ENCODE measurements at places on chromosomes 16 and 17.

- no peak for DNase-seq
These were observed 16.8 kb downstream of the IL4R start for GRCh38 chr16:27330542-27330941.

GRCh38 chr16:65278874-65279273, 157.0 kb upstream of the CDH11 start:
- DNase-seq: no peak

DNA sequence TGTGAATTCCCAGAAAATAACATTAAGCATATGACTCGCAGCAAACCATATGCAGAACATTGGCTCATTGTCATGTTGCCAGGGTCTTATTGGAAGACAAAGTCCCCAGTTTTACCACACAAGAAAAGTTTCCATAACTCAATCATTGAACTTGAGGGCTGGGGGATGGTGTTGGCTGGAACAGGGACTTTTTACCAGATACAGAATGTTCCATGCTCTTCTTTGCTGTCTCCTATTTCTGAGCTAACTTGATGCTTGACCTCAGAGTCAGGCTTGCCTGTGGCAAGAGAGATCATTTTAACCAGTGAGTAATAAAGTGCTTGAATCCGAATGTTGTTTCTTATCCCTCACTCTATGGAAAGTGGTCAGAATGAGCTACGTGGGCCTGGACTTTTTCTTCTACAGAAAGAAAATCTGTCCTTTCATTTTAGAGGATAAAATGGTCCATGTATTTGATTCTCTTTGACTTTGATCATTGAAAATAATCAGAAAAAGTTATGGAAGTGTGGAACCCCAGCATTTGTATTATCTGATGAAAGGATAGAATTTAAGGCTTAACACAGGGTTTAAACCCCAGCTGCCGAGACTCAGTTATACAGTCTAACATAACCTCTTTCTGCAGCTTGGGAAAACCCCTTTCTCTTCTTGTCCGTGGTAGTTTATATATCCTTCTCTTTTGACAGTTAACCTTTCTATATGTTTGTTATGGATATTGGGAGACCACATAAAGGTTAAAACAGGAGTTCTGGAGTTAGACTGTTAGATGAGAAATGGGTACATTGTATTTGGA, 67.0 kb downstream of the TUBD1 start:
- no peak for DNase-seq

GRCh38 chr16:89094252-89094879, 714 bp downstream of the ACSF3 start:
- no peak for DNase-seq

DNA sequence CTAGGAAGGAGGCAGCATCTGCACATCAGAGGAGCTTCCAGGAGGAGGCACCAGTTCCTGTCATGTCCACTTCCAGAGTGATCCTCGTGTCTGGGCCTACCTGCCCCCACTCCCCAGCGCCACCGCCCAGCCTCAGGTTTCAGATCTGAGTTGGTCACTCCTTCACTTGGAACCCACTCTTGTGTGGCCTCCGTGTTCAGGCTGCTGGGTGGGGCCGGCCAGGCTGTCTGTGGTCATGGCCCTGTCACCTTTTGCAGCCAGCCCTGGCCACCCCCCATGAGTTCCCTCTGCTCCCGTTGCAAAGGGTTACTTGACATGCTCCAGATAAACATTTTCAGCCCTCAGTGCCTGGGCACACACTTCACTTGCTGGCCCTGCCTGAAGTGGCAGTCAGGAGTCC, 26.6 kb upstream of the SPPL2C start:
- DNase-seq: no peak

- no peak for DNase-seq
These were observed 1.8 kb upstream of the QPRT start for GRCh38 chr16:29676989-29677785.

DNA sequence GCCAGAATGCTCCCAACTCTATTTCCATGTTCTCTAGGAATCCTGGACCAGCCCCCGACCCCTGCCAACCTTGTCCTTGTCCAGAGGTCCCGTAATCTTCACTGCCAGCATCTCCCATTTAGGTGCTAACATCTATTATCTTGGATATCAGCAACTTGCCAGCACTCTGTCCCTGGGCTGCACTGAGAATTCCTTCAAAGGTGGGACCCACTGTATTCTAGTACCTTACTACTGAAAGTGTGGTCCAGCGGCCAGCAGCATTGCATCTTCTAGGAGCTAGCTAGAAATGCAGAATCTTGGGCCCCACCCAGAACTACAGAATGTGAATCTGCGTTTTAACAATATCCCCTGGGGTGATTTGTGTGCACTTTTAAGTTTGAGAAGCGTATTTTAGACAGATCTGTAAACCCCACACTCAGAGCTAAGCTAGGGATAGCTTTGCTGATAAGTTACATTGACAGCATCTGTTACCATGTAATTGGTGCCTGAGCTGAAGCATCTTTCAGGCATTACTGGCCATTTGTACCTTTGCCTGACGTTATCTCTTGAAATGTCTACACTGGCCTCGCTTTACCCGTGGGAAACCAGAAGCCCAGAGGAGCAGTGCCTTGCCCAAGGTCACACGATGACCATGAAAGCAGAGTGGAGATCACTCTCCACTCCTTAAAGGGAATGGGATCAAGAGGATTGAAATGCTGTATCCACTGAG, 8.3 kb downstream of the ABAT start:
- no peak for DNase-seq

DNA sequence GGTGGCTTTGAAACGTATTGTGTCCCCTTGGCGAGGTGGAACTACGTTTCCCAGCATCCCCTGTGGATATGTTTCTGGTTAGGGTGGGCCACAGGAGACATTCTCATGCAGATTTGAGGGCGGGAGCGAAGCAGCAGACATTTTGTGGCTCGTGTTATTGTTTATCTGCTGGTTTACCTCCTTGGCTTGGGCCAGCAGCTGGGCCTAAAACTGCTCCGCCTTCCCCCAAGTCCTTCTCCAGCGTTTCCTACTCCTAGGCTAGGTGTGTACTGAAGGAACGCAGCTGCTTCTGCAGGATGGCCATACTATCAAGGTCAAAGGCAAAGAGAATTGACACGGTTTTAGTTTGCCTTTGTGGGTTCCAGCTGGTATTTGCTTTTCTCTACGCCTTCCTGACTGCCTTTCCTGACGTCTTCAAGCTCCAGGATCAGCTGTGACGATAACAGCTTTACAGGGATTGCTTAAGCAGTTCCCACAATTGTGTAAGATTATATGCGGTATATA, 17.2 kb upstream of the WSB1 start:
- no peak for DNase-seq

DNA sequence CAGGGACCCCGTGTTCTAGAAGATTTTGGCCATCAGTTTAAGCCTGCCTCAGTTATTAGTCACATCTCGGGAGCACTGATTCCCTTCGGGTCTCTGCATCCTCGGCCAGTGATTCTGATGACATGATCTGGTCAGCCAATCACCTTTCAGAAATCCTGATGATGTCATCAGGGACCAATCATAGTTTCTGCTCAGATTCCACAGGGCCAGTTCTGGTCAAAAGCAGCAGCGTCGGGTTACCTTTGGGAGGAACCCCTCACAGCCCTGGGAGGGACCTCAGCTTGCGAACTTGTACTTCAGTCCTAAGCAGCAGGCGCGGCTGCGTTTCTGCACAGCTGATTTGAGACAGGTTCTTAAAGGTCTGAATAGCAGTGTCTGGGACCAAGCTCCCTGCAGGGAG, 13.9 kb downstream of the KDM8 start:
- DNase-seq: no peak

DNA sequence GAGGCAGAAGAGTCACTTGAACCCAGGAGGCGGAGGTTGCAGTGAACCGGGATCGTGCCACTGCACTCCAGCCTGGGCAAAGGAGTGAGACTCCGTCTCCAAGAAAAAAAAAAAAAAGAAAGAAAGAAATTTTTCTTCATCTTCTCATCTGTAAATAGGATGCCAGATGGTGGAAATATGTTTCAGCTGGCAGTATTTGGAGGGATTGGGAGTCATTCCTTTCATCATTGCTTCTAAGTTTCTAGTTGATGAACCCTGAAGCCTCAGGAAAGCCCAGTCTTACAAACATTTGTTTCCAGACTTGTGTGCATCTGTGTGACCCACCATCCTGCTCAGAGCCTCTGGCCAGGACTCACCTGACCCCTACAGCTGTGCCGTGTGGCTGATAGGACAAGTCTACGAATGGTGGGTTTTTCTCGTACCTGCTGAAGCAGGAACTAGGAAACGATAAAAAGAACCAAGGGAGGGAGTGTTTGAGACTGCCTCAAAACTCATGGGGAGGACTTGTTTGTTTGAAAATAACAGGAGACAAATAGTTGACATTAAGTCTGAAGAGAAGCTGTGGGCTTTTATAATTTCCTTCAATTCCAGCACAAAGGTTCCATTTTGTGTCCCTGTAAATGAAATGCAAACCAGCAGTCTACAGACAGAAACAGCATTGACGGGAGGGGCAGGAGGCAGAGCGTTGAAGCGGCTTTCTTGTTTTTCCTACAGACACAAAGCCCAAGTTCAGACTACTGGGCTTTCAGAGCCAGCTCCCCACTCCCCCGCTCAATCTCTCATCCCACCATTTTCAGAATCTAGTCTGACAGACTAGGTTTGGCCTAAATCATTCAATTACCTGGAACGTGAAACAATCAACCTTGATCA, 24.9 kb downstream of the CDRT4 start:
- DNase-seq: no peak

DNA sequence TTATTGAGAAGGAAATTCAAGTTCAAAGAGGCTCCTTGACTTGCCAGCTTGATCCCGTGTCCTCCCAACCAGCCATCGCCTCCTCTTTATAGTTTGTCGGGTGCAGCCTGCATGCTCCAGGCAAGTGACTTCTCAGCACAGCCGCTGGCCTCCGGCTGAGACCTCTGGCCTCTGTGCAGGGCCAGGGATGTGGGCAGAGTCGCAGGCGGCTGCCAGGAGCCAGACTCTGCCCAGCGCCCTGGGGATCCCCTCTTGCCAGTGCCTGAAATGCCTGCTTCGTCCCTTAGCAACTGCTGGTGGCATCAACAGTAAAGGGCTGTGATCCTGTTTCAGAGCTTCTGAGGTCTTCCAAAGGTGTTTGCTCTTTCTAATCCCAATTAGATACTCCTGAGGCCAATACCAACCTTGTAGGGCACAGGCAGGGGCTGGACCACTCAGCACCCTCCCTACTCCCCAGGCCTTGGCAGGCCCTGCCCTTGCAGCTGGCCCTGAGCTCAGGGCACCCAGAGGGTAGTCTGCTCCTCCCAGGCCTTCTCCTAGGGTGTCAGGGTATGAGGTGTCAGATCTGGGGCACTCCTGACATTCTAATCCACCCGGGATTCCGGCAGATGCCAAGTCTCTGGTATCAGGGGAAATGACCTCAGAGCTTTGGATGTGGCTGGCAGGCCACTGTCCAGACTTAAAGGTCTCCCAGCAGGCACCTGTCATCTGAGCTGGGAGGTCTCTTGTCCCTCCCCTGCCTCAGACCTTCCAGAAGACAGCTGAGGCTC, 68.0 kb upstream of the SIAH1 start:
- DNase-seq: no peak

GRCh38 chr16:84957792-84958191, 53.5 kb downstream of the ZDHHC7 start:
- no peak for DNase-seq

DNA sequence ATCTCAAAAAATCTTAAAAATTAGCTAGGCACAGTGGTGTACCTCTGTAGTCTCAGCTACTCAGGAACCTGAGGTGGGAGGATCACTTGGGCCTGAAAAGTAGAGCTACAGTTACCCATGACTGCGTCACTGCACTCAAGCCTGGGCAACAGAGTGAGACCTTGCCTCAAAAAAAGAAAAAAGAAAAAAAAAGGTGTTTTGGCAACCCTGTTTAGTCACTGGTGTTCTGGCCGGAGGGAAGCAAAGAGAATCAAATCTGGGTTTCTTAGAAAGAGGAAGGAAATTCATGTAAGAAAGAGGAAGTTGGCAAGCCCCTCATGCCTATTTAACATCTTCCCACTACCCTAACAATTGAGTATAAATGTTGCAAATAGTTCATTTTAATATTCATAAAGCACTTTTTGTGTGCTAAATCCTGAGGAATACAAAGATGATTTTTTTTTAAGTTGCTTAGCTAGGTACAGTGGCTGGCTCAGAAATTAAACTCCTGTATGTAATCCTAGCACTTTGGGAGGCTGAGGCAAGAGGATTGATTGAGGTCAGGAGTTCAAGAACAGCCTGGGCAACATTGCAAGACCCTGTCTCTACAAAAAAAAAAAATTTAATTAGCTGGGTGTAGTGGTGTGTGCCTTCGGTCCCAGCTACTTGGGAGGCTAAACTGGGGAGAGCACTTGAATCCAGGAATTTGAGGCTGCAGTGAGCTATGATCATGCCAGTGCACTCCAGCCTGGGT, 6.5 kb upstream of the USP32 start:
- no peak for DNase-seq

DNA sequence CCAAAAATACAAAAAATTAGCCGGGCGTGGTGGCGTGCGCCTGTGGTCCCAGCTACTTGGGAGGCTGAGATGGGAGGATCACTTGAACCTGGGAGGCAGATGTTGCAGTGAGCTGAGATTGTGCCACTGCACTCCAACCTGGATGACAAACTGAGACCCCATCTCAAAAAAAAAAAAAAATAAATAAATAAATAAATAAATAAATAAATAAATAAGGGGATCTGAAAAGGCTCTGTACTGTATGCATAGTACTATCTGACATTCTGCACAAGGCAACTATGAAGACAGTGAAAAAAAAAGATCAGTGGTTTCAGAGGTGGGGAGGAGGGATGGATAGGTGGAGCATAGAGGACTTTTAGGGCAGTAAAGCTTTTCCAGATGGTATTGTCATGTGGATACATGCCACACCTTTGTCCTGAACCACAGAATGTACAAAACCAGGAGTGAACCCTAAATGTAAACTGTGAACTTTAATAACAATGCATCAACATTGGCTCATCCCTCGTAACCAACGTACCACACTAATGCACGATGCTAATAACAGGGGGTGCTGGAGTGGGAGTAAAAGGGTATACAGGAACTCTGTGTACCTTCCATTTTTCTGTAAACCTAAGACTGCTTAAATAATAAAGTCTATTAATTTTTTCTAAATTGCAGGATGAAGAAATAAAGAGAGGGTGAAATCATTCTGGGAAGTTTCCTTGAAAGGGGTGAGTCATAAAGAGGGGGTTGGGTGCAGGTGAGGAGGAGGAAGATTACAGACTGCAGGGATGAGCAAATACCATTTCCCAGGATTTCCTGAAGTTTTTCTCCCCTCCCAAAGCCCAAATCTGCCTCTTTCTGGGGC, 155.8 kb upstream of the SDK2 start:
- no peak for DNase-seq

GRCh38 chr17:54102246-54102645, 279.5 kb downstream of the KIF2B start:
- DNase-seq: no peak
